ENCODE measurements at places on chromosomes 2 and 18.
A peak's percentile ranks its signal among the peaks of the same experiment; 100 is the strongest.

DNA sequence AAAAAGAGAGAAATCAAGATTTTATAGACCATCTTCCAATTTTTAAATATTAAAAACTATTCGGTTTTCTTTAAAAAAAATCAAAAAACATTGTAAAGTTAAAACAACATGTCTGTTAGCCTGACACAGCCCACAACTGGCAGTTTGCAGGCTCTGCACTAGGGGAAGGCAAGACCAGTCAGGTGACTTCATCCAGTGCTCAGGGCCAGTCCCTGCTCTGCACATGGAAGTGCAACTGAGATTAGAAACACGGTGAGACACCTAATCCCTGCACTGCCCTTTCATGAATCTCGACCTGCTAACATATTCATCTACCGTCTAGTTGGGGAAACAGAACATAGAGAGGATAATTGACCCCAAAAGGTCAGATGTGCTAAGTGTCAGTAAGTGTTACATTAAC is 135.2 kb downstream of the BARD1 start:
- DNase-seq: no peak

- peak; percentile 67 for DNase-seq
Observed at GRCh38 chr2:207746131-207746530, 23.6 kb downstream of the FZD5 start.

DNA sequence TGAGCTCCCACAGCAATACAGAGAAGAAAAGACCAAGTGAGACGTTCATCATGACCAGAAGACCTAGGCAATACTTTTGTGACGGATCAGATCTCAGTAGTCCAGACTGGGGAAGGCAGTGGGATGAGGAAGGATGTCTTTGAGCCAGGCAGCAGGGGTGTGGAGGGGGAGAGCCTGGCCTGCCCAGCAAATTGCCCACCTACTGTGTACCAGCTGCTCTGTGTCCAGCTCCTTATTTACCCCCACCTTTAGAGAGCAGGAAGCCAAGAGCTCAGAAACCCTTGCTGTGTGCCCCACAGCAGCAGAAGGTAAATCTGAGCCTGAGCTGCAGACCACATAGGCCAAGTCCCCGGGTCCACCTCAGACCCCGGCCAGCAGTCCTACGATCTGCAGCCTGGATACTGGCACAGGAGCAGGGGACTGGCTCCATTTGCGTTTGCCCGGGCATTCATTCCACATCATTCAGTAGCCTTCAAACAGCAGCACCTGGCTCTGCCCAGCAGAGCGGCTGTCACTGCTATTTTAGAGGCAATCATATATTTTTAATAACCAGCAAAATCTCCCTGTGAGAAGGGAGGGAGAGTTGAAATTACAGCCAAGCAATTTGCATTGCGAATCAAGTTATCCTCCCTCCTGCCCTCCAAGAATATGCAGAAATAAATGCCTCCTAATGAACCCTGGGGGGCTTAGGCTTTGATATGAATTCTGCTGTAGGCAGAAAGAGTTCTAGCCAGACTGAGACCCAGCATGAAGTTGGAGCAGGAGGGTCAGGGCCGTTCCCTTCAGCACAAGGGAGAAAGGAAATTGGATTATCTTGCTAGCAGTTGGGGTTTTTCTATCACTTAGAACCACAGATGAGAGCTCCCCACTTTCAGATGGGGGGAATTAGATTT is 110.0 kb upstream of the FZD7 start:
- no peak for DNase-seq

GRCh38 chr18:533995-534601 is 33.6 kb upstream of the COLEC12 start:
- no peak for DNase-seq

GRCh38 chr2:198383392-198383791 is 579.0 kb downstream of the PLCL1 start:
- no peak for DNase-seq

DNA sequence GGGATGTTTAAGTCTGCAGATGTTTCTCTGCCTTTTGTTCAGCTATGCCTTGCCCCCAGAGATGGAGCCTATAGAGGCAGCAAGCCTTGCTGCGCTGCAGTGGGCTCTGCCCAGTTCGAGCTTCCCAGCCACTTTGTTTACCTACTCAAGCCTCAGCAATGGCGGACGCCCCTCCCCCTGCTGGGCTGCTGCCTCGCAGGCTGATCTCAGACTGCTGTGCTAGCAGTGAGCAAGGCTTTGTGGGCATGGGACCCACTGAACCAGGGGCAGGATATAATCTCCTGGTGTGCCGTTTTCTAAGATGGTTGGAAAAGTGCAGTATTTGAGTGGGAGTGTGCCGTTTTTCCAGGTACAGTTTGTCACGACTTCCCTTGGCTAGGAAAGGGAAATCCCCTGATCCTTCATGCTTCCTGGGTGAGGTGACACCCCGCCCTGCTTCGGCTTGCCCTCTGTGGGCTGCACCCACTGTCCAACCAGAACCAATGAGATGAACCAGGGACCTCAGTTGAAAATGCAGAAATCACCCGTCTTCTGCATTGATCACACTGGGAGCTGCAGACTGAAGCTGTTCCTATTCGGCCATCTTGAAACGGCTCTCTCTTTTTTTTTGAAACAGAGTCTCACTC is 27.6 kb upstream of the ADAM23 start:
- DNase-seq: no peak

GRCh38 chr2:30155202-30155601 is 8.4 kb downstream of the YPEL5 start:
- no peak for DNase-seq

- no peak for DNase-seq
Observed at GRCh38 chr2:46329803-46330775, 32.9 kb downstream of the EPAS1 start.

- no peak for DNase-seq
Observed at GRCh38 chr2:171550613-171551012, 28.3 kb downstream of the CYBRD1 start.

DNA sequence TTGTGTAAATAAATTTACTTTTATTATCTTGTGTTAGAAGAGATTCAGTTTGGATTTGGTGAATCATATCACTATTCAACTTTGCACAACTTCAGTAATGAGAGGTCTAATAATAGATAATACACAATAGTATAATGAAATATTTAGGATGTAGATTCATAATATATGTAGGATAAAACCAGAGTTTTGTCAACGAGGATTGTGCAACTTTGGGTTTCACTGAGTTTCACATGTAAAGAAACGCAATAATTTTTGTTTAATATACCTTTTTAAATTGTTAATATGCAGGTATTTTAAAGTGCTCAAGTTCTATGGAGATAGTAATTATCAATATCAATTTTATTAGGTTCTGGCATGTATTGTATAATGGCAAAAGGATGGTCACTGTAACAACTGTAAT is 5.3 kb downstream of the CALCRL start:
- no peak for DNase-seq

All from DMS79 treated with DMSO at 0.1 percent for 48 hours (cell line).